ENCODE measurements at places on chromosomes 11 and 22.
A peak's percentile ranks its signal among the peaks of the same experiment; 100 is the strongest.

DNA sequence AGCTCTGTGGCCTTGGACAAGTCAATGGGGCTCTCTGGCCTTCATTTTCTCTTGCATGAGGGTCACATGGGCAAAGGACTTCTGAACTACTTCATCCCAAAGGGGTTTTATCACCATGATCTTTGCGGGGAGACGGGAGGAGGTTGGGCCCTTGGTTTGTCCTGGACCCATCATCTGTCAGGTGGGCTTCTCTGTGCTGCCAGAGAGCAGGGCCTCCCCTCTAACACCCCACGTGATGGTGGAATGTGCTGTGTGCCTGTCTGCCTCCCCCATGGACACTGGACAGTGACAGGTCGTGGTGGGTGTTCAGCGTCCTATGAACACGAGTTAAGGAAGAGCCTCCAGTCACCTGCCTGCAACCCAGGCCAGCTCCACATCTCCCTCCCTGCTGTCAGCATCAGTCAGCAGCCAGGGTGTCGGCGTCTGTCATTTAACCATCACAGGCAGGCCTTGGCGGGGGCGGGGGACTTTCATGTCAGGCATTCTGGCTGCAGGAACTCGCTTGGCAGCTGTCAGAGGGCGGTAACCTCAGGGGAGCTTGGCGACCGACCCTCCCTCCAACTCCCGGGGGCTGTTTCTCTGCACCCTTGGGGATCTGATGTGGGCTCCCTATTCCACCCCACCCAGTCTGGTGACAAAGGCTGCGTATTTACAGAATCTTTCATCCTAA lies 2.6 kb upstream of the SUN2 start:
- DNase-seq = peak; percentile 51

DNA sequence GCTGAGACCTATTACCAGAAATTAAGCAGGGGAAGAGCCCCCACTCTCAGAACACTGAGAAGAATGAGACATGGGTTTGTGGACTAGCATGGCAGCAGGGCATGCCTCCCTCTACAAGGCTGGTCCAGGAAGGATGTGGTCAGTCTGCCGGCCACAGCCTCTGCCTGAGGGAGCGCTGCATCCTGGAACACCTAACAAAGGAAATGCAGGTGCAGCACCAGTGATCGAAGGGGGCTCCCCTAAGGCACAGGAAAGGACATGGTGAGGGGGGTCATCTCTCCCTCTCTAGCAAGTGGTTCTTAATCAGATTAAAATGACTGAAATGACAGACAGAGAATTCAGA lies 40.6 kb upstream of the ARL14EP start:
- no peak for DNase-seq

- no peak for DNase-seq
These were observed 1.2 kb upstream of the IGLL1 start for GRCh38 chr22:23581260-23581650.

DNA sequence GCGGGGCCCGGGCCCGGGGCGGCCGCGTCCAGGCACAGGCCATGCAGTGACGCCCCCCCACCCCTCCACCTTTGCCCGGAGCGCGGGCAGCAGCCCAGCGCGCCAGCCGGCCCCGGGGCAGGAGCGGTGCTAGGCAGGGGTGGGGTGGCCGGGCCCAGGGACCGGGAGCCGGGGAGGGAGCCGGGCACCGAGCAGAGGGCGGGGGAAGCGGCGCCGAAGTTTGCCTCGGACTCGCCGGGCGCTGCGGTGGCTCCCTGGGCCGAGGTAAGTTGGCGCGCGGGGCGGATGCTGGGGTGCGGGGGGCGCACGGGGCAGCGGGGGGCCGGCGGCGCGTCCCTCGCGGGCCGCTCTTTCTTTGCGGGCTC lies 332 bp downstream of the TEAD1 start:
- DNase-seq = no peak

DNA sequence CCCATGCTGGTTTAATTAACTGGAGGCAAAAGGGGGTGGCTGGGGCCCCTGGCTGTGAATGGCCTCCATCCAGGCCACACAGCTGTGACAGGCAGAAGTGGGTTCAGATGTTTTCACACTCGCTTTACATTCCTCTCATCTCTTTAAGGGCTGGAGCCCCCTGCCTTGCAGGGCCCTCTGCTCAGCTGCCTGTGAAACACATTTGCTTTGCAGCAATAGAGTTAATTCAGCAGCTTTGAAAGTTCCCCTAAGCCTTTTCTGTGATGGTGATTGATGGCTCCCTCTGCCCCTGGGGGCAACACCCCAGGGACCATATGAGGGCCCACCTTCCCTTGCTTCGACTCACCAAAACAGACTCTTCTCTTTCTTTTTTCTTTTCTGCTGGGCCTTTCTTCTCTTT lies 139.3 kb downstream of the FEZ1 start:
- no peak for DNase-seq

- no peak for DNase-seq
These were observed 826 bp upstream of the EEF1G start for GRCh38 chr11:62574363-62575071.

DNA sequence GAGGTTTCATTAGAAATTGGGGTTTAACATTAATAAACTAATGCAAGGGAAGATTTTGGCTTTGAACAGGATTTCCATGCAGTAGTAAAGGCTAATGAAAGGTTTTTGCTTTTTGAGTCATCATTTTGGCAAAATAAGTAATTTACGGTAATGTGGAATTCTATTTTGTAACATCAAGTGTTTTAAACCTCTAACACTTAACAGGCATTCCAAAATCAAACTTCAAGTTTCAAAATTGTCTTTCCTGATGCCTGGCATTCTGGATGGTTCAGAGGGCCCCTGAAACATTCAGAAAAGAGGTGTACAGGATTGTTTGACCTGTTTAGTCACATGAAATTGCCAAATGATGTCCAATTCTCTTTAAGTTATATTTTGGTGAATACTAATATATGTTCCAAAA lies 90.4 kb upstream of the GNAZ start:
- no peak for DNase-seq

DNA sequence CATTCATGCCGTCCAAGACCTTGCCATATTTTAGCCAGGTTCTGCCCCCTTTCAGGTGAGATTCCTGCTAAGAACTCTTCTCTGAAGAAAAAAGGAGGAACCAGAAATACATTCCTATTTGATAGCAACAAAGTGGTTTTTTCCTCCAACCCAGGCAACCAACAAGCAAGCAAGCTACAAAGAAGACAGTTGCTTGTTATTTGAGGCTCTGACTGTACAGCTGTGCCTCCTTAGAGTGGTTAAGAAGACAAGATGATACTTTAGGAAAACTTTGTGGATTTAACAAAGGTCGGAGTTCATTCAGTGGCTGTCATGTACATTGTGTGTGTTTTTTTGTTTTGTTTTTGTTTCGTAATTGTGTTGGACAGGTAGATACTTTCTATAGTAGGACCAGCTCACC lies 21.7 kb downstream of the TEAD1 start:
- no peak for DNase-seq

All from naive B cell (primary cell).